ENCODE measurements at places on chromosomes 1 and 21. TPM values are rescaled to one million over a fixed set of nuclear protein-coding genes. Genes with fewer than 3 reads are reported as not detected.

ZZZ3 gene
- total RNA-seq, result 70.0 TPM

NEK7 gene
- 66.5 TPM for total RNA-seq

MAB21L3 gene
- total RNA-seq, result not detected

CCDC24 gene
- total RNA-seq, result 3.8 TPM

C4BPA gene
- total RNA-seq, result not detected

CFHR3 gene
- total RNA-seq, result not detected

G0S2 gene
- 17.6 TPM for total RNA-seq

HECTD3 gene
- total RNA-seq, result 36.6 TPM

PIP5K1A gene
- total RNA-seq, result 70.8 TPM

CA6 gene
- not detected for total RNA-seq

RGS13 gene
- not detected for total RNA-seq

ETNK2 gene
- 2.6 TPM for total RNA-seq

TMEM222 gene
- 37.4 TPM for total RNA-seq

C8B gene
- total RNA-seq, result not detected

DIPK1A gene
- total RNA-seq, result 29.8 TPM

BACE2 gene
- 33.3 TPM for total RNA-seq

KLHDC8A gene
- not detected for total RNA-seq

All from smooth muscle cell of trachea (primary cell).